T-helper 9 cell (primary cell): ENCODE measurements at places on chromosomes 6 and 20.

- no peak for DNase-seq
These were observed 337.6 kb downstream of the DHX35 start for GRCh38 chr20:39299783-39300182.

GRCh38 chr6:119147101-119148053 lies 68.9 kb upstream of the FAM184A start:
- no peak for DNase-seq

DNA sequence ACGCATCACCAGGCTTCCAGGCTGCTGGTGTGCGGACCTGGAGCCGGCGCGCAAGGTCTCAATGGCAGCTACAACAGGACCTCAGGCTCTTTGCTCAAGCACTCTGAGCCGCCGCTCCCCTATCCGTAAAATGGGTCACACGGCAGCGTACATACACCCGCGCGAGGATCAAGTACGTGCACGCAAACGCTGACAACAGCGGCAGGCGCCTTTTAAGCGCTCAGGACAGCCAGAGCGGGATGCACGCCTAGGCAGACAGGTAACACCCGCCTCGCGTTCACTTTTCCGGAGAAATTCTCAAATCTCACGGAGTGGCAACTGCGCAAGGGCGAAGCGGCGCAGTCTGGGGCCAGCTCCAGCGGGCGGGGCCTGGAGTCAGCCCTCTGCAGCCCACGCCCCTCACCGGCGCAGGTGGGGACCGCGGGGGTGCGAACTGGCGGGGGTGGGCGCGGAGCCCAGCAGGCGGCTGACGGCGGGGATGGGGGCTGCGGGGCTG lies 535 bp downstream of the EXOC2 start:
- peak; percentile 64 for DNase-seq

DNA sequence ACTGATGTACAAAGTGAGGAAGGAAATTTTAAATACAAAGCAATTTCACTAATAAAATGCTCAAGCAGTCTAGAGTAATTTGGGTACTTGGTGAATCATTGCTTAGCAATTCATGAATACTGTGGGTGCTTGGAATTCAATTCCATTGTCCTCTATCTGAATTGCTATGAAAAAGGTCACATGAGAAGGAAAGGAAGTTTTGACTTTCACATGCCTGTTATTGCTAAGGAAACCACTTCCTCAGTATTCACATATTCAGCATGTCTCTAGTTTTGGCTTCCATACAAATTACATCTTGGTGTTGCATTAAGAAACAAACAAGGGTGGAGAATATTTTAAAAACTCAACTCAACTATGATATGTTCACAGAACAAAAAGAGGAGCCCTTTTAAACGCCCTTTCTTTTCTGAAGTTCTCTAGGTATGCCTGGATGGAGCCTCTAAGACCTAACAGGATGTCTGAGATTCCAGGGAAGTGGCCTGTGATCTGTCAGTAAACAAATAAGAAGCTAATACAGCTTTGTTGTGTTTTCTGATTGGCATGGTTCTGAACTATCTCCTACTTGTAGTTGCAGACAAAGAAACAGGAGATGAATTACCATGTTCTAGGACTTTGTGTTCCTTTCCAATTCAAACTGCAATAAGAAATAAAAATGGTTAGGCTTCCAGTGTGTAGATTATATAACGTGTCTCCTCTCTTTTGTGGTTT lies 190.4 kb downstream of the OGFRL1 start:
- no peak for DNase-seq

DNA sequence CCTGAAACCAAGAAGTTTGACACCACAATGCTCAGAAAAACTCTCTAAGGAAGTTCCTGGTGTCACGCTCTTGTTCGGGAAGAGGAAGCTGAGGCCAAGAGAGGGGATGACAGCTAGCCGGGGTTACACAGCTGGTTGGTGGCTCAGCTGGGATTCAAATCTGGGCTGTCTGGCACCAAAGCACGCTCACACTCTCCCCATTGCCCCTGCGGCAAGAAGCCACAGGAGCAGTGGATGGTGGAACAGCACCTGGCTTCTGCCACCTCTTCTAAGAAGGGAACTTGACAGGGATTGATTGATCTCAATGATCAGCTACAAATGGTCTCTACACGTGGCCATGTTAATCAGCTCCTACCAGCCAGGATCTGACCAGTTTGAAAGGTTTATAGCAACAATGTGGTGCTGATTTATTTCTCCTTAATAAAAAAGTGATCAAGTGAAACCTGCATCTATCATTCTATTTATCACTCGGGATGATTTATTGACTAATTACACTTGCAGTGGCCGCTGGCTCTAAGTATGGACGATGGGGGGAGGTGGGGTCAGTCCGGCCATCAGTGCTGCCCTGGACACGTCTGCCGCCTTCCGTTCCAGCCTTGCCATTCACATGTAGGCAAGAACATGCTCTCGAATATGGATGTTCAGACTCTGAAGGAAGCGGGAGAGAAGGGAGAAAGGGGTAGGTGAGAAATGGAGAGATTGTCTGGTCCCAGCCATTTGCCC lies 71.9 kb upstream of the TOP1 start:
- DNase-seq = no peak

DNA sequence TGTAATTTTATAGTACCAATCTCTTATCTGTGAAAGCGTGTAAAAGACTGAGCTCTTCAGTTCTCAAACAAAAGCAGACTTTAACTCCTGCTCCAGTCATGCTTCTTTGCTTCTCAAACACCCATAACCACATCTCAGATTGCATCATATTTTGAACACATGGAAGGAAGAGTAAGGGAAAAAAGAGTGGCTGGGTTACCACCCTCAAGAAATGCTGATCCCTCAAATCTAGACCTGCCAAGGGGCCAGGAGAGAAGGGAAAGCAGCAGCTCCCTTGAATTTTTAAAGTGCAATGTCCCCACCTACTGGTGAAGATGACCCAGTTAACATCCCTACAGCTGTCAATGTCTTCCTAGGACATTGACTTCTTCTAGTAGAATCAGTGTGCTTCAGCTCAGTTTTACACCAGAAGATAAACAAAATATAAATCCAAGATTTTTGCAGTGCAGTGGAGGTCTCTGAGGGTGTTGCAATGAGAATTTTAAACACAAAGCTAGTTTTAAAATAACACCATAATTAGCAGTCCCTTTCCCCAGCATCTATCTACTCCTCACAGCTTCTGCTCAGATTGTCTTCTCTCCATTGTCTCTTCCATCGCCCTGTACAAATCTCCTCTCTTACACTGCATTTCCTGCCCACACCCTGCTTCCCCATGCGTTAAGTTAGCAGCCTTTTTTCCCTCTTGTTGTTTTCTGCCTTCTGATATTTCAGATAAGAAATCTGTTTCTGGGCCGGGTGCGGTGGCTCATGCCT lies 22.6 kb upstream of the HLA-DQB2 start:
- no peak for DNase-seq

DNA sequence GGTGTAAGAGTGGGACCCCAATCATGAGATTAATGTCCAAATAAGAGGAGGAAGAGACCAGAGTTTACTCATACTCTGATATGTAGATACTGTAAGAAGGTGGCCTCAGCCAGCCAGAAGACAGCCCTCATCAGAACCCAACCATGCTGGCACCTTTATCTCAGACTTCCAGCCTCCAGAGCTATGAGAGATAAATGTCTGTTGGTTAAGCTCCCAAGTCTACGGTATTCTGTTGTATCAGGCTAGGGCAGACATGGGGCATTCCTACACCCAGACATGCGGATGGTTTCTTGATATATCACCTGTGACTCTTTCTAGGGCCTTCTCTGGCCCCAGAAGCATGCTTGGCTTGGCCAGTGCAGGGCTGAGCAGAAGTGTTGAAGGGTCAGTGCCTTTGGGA lies 247.4 kb upstream of the RIN2 start:
- no peak for DNase-seq

- no peak for DNase-seq
These were observed 295.9 kb downstream of the NKAIN2 start for GRCh38 chr6:124099520-124099919.

- DNase-seq = no peak
These were observed 654.7 kb upstream of the FLRT3 start for GRCh38 chr20:14992153-14992552.

- DNase-seq = no peak
These were observed 205.1 kb downstream of the LY86 start for GRCh38 chr6:6793388-6794250.

DNA sequence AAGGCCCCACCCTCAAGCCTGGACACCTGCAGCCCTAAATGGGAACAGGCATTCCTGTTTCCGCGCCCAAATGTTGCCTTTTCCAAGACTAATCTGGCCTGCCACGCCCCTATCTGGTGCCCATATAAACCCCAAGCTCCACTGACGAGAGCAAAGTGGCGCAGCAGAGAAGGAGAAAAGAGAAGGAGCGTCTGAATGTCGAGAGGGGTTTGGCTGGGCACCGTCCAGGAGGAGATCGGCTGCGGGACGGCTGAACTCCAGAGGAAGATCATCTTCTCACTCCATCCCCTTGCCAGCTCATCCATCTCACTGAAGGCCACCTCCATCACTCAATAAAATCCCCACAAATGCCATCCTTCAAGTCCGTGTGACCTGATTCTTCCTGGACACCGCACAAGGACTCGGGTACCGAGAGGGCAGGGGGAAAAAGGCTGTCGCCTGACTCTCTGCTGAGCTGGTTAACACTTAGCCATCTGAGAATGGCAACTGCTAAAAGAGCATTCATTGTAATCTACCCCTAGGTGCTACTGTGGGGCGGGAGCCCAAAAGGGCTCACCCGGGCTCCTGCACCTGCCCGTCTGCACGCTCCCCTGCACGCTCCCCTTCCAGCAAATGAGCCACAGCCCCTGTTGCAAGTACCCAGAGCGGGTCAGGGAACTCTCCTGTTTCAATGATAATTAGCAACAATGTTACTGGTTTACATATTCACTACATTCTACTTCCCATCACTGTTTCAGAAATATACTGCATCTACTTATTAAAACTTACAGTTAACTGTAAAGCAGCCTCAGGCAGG lies 23.5 kb downstream of the TAF4 start:
- no peak for DNase-seq

- no peak for DNase-seq
These were observed 2.7 kb downstream of the KCNS1 start for GRCh38 chr20:45098103-45098773.

DNA sequence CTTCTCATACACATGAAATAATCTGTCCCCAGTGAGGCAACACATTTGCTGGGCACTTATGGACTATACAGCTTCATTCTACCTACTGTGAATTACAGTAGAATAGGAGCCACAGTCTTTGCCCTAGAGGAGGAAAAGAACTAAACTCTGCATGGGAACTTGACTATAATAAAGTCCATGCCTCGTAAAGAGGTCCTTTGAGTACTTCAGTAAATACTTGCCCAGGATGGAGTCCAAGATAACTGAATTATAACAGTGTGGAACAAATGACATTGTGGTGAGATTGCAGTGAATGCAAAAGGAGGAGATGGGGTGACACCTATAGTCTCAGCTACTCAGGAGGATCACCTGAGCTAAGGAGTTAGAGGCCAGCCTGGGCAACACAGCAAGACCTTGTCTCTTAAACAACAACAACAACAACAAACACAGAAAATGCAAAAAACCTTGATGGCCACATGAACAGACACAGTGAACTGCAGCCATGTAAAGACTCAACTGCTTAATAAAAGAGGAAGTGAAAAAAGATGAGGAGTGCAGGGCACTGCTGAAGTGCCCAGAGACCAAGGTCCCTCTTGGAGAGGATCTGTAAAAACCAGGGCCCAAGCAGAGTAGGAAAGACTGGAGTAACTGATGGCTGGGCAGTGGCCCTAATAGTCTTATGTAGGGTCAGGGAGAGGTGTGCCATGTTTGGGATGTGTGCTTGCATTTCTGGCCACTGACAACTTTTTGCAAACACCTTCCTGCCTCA lies 3.7 kb downstream of the MRPS18A start:
- no peak for DNase-seq

DNA sequence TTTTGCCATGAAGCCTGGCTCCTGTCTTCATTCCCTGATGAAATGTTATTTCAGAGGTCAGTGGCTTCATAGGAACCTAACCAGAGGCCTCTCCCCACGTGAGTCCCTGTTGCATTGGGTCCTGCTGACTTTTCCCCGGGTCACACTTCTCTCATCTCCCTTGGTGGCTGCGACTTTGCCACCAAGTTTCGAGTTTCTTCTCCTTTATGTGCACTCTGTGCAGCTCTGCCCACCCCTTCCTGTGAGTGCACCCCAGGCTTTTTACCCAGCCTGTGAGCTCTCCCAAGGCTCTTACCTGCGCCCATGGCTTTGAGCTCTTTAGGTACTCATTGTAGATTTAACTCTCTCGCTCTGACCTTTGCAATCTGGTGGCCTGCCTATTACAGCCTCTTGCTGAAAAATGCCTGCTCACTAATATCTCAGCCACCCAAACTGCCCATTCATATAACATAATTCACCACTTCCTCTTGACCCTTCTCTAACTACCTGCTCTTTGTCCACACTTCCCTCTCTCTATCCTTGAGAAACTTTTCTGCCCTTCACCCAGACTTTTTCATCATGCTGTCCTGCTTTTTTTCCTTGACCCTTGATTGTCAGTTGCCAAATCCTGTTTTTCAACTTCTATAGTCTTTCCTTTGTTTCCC lies 105.9 kb downstream of the SASH1 start:
- DNase-seq = no peak

DNA sequence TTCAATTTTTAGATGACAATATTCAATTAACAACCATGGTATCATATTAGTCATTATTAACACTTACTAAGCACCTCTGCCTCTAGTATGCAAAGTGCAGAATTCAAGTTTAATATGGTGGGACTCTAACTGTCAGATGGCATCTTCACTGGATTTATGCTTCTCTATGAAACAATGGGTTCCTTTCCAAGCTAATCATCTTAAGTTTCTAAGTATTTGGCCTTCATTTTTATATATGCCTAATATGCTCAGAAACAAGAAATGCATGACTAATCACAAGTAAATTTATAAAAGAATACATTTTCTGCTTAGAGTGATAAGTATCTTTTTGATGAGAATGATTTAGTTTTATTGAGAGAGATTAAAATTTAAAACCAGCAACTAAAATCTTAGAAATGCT lies 144.7 kb downstream of the HIVEP2 start:
- no peak for DNase-seq

- no peak for DNase-seq
These were observed 33.8 kb downstream of the ZNF341 start for GRCh38 chr20:33765592-33765991.

- DNase-seq = no peak
These were observed 10.8 kb upstream of the BTBD3 start for GRCh38 chr20:11906626-11907480.

GRCh38 chr6:16564436-16564835 lies 196.8 kb downstream of the ATXN1 start:
- no peak for DNase-seq

- DNase-seq = no peak
These were observed 125.0 kb upstream of the TSHZ2 start for GRCh38 chr20:52847029-52847660.

GRCh38 chr6:32436995-32437836 lies 2.5 kb upstream of the HLA-DRA start:
- DNase-seq = no peak
